OCI-M1 (cell line): ENCODE measurements at places on chromosomes 13 and 19.
A peak's percentile ranks its signal among the peaks of the same experiment; 100 is the strongest.

DNA sequence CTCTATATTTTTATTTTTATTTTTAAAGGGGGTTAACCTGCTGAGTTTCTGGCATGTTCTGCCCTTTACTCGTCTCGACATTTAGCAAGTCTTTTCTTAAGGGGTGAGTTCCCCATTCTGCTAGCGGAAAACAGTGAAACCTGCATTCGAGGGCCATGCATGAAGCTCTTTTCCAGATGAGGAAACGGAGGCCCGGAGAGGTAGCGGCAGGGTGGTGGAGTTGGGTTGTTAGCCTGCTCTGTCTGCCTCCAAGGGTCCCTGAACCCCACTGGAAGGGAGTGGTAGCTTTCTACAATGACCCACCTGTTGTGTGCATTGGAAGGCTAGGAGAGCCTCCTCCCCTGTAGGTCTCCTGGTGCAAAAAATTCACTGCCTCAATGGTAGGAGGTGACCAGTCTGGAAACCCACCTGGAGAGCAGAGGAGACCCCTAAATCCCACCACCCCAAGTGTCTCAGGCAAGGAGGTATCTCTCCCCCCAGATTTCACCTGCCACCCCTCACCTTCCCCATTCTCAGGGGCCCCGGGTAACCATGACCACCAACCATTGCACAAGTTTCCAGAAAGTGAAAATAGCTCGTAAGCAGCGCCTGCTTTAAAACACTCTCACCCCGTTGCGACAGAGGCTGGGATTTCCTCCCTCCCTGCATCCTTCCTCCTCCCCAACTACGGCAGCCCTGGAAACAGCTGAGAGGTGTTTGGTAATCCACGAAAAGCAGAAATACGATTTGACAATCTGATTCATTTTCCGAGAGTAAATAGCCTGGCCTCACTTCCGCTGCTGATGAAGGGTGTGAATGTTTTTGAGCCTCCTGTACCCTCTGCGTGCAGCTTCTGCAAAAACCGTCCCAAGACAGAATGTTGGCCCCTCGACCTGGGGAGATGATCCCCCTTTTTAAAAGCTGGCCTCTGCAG is 3.5 kb downstream of the KLF2 start:
- peak; percentile 77 for DNase-seq

DNA sequence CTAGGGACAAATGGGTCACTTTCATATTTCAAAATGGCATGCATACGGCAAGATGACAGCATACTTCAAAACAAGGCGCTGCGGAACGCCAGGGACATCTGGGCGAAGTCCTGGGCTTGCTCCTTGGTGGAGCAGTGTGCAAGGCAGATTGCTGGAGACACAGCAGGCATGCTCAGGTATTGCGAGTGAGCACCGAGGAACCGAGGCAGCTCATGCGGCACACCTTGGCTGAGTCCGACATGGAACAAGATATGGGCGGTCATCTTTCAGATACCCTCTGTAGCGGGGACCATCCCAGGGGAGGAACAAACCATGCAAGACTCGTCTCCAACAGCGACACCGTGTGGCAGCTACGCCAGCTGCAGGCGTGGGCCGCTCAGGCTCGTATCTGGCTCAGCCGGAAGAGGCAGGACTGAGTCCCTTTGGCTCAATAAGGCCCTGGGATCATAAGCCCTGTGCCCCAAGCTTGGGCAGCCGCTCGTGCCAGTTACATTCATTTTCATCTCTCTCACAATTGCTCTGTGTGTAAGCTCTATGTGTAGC is 112.4 kb downstream of the NUFIP1 start:
- no peak for DNase-seq

DNA sequence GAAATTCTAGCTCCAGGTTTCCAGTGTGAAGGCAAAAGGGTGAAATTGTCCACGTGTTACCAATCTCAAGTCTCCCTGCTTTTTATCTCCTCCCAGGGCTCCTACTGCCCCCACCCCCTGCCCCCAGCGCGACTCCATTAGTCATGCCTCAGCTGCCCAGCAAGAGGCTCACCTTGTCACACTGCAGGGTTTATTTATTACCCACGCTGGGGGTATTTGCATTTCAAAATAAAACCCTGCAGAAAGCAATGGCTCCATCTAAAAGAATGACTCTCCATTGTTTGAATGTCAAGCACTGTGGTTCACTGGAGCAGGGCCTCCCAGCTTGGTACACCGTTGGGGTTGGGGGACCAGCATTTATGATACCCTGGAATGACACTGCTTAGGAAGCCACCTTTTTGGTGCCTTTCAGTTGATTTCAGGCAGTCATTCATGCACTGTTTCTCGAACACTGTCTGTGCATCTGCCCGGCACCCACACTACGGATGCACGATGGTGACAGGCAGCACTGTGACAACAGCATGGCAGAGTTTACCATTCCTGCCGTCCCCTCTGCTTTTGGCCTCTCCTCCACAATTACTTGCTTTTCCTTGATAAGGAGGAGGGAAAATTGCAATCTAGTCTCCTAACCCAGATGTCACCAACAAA is 9.9 kb upstream of the POP4 start:
- no peak for DNase-seq

GRCh38 chr13:24680258-24680920 is at the start of gene ATP12A:
TSS of gene ATP12A (plus strand) at chr13:24680408. CDS start at chr13:24680744, 336 bp downstream.
- no peak for DNase-seq

GRCh38 chr13:108827646-108828045 is 198.2 kb downstream of the MYO16 start:
- no peak for DNase-seq

- peak; percentile 89 for DNase-seq
These were observed 755 bp downstream of the UPF3A start for GRCh38 chr13:114282041-114282670.

DNA sequence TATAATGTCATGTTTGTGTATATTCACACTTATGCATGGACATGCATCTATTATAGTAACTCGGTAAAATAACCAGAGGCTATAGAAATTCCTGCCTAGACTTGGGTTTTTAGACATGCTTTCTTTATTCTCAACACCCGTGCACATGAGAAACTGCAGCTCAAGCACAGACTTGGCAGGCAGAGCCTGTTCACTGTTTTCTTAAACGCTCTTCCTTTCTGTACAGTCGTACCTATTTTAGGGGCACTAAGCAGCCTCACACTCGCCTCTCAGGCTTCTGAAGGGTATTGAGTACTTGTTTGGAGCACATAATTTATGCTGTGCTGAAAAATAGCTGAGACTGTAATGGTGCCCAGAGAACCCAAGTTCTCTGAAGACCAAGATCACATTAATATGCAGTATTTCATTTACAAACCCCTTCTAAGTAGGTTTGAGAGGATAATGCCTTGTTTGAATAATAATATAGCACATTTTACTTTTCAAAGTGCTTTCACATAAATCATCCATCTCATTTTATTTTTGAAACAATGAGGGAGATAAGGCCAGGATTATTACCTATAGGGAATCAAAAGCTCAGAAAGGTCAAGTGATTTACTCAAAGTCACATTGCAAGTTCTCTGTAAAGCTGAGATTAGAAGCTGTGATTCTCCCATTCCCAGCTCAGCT is 429.9 kb downstream of the SPRY2 start:
- DNase-seq = no peak

- DNase-seq = no peak
These were observed 19.6 kb downstream of the KLF12 start for GRCh38 chr13:74114641-74115040.

DNA sequence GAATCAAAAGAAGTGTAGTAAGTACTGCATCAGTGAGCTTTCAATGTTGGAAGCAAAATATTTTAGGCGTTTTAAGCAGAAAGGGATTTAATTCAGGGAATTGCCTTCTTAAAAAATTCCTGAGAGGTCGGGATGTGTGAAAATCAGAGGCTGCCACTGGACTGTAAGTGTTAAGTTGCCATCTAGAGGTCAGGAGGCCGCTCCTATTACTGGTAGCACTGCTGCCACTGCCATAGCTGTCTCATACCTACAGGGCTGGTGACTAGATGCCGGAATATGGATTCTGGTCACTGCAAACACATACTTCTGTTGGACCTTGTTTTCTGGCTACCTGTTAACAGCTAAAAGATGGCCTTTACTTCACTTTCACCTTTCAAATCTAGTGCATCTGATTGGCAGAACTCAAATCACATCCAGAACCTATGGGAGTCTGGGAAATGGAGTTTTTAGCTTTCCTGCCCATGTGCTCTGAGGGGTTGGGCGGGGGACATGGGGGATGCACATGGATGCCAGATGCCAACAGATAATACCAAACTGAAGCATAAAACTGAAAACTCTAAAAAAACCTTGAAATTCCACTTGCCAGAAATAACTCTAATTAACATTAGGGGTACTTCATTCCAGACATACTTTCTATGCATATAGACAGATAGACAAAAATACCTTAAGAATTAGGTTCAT is 29.8 kb downstream of the DGKH start:
- DNase-seq = peak; percentile 47

DNA sequence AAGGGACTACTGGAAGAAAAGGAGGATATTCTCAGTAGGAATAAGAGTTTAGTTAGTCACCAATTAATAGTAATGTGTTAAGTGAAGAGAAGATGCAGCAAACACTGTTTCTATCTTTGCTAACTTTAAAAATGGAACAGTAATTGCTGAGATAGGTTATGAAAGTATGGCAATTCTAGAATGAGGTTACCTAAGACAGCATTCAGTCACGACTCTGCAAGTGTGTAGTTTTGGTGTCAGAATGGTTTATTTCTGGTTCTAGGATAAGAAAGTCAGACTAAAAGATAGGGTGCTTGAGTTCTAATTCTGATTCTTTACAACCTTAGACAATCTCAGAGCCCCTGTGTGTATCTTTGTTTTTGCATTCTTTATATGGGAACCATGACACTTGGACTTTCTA is 138.1 kb downstream of the POU4F1 start:
- no peak for DNase-seq

DNA sequence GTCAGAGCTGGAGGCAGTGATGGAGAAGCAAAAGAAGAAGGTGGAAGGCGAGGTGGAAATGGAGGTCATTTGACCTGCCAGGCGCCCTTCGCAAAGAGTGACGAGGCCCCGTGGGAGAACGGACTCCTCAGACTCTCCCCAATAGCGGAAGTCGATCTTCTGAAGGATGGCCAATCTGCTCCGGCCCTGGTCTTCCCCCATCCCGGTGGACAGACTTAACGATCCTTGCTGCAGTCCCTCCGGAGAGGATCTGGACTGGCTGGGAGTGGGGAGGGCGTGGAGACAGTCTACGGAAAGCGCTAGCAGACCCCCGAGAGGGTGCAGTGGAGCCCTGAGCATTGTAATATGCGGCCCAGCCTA is 11.9 kb downstream of the EPS8L1 start:
- no peak for DNase-seq

GRCh38 chr13:44618326-44618725 is 42.2 kb upstream of the TSC22D1 start:
- no peak for DNase-seq

- DNase-seq = no peak
These were observed 469.2 kb downstream of the COG6 start for GRCh38 chr13:40124633-40125015.

DNA sequence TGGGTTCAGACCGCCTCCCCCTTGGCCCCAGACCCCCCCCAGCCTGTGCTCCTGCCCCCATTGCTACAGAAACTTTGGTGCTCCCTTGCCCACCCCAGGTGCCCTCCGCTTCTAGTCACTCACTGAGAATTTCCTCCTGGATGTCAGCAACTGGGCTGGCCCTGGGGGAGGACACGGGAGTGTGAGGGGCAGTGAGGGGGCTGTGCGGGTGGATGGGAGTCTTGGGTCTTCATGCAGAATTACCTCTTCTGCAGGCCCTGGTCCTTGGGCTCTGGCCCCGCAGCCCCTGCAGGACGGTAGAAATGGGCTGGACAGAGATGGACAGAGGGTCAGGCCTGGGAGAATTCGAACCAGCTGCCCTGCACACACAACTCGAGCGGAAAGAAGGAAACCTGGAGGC is 4.8 kb downstream of the LILRB5 start:
- no peak for DNase-seq

GRCh38 chr13:53189162-53189561 is 160.5 kb downstream of the OLFM4 start:
- peak; percentile 16 for DNase-seq

DNA sequence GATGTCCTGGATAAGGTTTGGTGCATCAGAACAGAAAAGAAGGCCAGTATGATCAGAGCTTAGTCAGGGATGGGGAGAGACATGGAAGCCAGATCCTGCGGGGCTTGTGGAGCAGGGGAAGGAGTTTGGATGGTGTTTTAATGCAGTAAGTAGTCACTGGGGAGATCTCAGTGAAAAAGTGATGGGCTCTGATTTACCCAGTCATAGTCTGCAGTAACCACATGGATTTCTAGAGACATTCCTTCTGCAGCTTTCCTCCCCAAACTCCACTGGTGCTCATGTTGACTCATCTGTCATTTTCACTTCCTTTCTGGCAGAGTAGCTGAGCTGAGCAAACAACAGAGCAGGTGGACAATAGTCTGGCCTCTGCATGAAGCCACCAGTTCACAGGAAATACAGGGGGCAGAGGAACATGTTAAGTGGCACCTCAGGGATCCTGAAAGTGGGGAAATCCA is 144.1 kb downstream of the DPF1 start:
- no peak for DNase-seq

GRCh38 chr13:35771898-35772297 is 295.4 kb upstream of the MAB21L1 start:
- DNase-seq = no peak

GRCh38 chr19:28710278-28710677 is 502.7 kb downstream of the UQCRFS1 start:
- peak; percentile 90 for DNase-seq

GRCh38 chr13:100694722-100695508 is 20.3 kb upstream of the TMTC4 start:
- DNase-seq = peak; percentile 71

DNA sequence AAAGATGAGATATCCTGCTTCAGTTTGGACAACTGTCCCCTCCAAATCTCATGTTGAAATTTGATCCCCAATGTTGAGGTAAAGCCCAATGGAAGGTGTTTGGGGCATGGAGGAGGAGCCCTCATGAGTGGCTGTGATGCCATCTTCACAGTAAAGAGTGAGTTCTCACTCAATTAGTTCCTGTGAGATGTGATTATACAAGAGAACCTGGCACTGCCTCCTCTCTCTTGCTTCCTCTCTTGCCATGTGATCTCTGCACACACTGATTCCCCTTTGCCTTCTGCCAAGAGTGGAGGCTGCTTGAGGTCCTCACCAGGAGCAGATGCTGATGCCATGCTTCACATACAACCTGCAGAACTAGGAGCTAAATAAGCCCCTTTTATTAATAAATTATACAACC is 86.9 kb downstream of the HSPH1 start:
- no peak for DNase-seq

- DNase-seq = peak; percentile 26
These were observed 383.1 kb upstream of the GPC6 start for GRCh38 chr13:92843549-92843948.
